Epithelial cell of proximal tubule (primary cell): ENCODE measurements at places on chromosomes 11 and 22. TPM values are rescaled to one million over a fixed set of nuclear protein-coding genes. Genes with fewer than 3 reads are reported as not detected.

The RAB36 gene
- total RNA-seq, result 3.4 and 3.5 TPM in 2 replicates

- DNase-seq, result no peak
These were observed 18.1 kb upstream of the MYH9 start for GRCh38 chr22:36405671-36406538.

GRCh38 chr11:82536706-82537105 is 197.0 kb downstream of the FAM181B start:
- no peak for DNase-seq

DNA sequence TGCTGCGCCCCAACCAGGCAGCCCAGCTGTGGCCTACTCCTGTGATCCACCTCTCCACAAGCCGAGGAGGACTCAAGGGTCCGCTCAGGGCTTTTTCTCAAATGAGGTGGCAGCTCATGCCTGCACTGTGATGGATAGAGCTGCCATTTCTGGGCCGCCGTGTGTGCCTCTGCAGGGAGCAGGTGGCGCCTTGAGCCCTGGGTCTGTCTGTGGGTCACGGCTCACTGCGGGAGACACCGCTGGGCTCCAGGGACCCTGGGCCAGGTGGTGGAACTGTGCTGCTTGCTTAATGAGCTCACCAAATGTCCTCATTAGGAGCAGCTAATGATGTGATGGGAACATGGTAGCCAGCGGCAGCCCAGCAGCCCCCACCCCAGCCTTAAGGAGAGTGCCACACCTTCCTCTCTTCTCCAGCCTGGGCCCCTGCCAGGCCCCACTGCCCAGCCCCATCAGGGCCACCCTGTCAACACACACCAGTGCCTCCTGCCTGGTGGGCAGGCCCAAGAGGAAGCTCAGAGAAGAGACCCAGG is 50.8 kb downstream of the DHCR7 start:
- no peak for DNase-seq

DNA sequence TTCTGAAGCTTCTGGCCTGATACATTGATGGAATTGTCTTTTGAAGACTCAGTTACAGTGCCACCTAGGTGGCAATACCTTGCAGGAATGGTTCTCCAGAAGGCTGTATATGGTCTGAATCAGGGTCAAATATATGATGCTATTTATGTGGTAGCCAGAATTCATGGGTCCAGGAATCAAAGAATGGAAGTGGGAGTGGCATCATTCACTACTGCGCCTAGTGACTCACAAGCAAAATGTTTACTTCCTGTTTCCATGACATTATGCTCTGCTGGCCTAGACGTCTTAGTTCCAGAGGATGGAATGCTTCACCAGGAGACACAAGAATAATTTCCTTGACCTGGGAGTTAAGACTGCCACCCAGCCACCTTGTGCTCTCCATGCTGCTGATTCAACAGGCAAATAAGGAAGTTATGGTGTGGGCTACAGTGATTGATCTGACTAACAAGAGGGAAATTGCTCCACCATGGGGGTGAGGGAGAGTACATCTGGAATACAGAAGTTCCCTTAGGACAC is 491.8 kb downstream of the ETS1 start:
- DNase-seq, result peak; percentile 69

The NUP160 gene
- 12.3 and 19.9 TPM in 2 replicates for total RNA-seq

DNA sequence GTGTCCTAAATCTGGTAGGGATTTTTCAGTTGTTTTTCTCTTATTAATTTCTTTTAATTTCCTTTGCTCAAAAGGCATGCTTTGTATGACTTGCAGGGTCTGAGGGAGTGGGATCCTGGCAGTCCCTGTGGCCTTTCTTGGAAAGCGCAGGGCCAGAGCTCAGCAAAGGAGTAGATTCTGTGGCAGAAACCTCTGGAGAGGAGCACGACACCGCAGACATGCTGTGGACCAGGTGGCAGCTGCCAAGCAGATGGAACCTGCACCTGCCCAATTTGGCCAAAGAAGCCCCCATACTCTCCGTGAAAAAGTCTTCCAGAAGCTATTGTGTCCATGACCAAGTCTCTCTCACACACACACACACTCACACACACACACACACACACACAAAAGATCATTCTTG is 78.9 kb upstream of the FGF3 start:
- no peak for DNase-seq

The CBLIF gene
- total RNA-seq, result not detected in 2 replicates

DNA sequence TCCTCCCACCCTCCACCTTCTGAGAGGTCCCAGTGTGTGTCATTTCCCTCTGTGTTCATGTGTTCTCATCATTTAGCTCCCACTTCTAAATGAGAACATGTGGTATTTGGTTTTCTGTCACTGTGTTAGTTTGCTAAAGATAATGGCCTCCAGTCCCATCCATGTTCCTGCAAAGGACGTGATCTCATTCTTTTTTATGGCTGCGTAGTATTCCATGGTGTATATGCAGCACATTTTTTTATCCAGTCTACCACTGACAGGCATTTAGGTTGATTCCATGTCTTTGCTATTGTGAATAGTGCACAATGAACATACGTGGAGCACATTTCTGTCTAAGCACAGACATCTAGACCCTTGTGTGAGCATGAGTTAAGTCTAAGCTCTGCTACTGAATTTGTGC is 5.7 kb downstream of the CD3E start:
- DNase-seq, result no peak

The KCNK4 gene
- 0.51 TPM in 1 of 2 replicates, not detected in the other for total RNA-seq

DNA sequence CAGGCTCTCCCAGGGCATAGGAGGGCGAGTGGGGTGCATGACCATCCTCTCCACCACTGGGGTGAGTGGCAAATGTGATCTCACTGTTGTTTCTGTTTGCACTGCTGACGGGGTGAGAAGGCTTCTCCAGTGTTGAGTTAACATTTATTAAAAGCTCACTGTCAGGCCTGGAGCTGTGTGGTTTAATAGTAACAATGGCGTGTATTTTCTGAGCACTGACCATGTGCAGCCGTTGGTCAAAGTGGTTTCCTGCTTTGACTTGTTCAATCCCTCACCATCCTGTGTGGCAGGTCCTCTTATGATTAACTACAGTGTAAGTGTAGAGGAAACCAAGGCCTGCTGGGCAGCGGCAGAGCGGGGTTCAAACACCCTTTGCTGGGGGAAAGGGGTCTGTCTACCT is 4.4 kb downstream of the A4GALT start:
- peak; percentile 64 for DNase-seq

The OR10S1 gene
- total RNA-seq, result not detected in 2 replicates

DNA sequence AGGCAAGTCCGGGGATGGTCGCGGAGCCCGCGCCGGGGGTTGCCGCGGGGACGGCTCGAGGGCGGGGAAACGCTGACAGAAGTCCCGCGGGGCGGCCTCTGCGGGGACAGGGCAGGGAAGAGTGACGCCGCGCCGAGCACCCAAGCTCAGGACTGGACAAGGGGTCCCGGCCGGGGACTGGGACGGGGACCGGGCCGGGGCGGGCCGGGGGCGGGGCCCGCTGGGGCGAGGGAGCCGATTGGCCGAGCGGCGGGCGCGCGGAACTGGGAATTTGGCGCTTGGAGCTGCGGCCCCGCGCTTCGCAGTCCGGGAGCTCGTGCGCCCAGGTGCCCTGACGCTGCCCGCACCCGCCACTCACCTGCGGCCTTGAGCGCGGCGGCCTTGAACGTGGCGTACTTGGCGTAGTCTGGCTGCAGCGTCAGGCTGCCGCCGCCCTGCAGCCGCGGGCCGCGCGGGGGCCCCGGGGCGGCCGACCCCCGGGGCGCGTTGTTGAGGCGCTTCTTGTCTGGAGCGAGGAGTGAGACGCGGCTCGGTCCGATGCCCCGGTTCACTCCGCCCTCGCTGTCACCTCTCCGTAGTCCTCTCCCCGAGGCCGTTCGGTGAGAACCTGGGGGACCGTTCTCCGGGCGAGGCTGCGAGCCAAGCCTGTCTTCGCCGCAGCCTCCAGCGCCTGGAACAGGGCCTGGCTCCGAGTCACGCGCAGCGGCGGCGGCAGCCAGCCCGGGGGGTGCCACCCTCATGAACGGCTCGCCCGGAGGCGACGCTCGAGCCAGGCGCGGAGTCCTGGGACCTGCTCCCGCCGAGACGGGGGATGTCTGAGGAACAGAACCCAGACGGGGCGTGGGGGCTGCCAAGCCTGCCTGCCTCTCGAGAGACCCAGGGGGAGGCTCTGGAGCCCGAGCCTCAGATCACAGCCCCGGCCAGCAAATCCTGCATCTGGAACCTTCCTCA is 4.5 kb downstream of the SHISA8 start:
- DNase-seq, result no peak

- DNase-seq, result no peak
These were observed 6.0 kb upstream of the OR10A2 start for GRCh38 chr11:6856871-6857270.

The UBQLN3 gene
- total RNA-seq, result not detected in 2 replicates

The INPP5J gene
- total RNA-seq, result 1.2 and 3.0 TPM in 2 replicates

- DNase-seq, result no peak
These were observed 250.3 kb downstream of the BRD1 start for GRCh38 chr22:49577168-49578060.
